ENCODE measurements at places on chromosomes 16 and 17.

DNA sequence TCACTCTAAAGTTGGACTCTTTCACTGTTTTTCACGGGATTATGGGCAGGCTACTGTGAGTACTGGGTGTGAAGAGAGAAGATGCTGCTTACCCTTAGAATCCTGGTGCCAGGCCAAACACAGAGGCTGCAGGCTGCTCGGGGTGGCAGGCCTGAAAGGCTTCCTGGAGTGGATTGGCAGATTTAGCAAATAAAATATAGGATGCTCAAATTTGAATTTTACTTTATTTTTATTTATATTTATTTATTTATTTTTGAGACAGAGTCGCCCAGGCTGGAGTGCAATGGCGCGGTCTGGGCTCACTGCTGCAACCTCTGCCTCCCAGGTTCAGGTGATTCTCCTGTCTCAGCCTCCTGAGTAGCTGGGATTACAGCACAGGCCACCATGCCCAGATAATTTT, 14.9 kb upstream of the STAC2 start:
- DNase-seq: no peak

- DNase-seq: no peak
Observed at GRCh38 chr16:82630219-82630618, 3.5 kb downstream of the CDH13 start.

DNA sequence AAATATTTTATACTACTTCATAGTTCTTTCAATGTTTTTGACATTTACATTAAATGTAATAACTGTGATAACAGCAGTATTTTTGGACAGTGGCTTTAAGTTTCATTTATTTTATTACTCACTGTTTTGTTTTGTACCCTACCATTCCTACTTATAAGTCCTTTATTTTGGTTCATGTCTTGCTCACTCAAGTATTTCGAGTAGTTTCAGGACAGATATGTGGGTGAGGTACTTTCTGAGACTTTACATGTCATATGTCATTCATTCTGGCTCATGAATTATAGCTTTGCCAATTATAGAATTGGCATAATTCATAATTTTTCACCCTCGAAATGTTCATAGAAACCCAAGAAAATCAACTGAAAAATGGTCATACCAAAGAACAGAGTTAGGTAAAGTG, 44.4 kb downstream of the PIK3R5 start:
- DNase-seq: no peak

DNA sequence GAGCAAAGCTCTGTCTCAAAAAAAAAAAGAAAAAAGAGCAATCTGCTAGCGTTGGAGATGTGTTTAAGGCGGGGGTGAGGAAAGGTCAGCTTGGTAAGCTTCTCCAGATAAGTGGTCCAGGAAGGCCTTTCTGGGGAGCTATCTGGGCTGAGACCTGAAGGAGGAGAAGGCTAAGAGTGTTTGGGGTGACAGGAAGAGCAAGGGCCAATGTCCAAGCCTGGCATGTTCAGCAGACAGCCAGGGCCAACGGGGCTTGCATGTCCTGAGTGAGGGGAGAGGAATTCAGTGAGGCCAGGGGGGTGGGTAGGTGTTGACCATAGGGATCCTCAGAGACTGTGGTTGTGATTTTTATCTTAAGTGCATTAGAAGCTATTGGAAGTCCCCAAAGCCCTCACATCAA, 15.4 kb downstream of the STAT5A start:
- DNase-seq: no peak

DNA sequence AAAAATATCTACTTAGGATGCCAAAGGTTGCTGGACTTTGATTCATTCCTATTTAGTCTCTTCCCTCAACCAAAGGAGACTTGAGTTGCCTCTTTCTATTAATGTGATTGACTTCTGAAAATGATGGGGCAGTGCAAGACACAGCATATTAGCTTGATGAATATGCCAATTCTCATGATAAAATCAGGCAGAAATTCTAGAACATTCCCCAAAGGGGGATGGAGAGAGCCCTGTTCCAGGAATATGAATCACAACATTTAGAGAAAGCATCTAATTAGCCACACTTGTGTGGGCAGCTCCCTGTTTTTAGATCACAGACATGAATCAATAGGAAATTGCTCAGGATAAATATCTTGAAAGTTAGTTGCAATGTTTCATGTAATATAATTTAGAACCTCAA, 584.0 kb upstream of the CDH8 start:
- DNase-seq: no peak

DNA sequence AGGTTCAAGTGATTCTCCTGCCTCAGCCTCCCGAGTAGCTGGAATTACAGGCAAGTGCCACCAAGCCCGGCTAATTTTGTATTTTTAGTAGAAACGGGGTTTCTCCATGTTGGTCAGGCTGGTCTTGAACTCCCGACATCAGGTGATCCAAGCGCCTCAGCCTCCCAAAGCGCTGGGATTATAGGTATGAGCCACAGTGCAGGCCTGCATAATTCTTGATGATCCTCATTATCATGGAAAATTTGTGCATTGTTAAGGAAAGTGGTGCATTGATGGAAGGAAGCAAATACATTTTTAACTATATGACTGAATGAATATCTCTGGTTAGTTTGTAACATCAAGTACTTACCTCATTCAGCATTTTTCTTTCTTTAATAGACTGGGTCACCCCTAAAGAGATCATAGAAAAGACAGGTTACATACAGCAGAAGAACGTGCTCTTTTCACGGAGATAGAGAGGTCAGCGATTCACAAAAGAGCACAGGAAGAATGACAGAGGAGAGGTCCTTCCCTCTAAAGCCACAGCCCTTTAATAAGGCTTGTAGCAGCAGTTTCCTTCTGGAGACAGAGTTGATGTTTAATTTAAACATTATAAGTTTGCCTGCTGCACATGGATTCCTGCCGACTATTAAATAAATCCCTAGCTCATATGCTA, 38.1 kb downstream of the RND2 start:
- DNase-seq: no peak

- DNase-seq: peak; percentile 86
Observed at GRCh38 chr16:78235168-78235800, 135.8 kb downstream of the WWOX start.

DNA sequence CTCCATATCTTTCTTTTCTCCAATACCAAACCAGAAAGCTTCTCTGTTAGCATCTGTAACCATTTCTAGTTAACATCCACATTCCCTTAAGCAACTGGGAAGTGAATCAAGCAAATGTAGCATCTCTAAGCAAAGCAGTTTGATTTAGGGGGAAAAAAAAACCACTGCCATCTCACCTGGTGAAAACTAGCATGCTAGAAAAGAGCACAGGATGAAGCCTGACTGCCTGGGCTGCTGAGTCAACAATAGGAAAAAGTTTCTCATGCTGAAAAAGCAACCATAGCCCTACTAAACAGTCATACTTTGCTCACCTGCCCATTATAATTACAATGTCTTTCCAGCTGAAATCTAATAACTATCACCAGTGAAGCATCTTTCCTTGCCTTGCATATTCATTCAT, 139.3 kb downstream of the ANKFN1 start:
- no peak for DNase-seq

DNA sequence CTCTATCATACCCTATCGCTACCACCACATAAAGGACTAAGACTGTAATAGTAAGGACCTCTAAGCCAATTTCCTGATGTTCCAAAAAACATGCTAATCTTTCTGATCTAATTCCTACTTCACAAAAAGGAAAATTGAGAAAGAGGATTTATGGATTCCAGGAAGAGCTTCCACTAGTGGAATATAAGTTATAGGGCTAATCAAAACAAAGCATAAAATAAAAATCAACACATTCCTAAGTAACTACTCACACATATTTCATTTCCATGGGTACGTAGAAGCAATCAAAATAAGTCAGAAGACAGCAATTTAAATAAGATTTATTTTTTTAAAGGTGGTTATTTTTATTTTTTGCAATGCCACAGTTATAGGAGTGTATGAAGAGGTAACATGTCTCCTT, 12.4 kb downstream of the CCDC43 start:
- no peak for DNase-seq

DNA sequence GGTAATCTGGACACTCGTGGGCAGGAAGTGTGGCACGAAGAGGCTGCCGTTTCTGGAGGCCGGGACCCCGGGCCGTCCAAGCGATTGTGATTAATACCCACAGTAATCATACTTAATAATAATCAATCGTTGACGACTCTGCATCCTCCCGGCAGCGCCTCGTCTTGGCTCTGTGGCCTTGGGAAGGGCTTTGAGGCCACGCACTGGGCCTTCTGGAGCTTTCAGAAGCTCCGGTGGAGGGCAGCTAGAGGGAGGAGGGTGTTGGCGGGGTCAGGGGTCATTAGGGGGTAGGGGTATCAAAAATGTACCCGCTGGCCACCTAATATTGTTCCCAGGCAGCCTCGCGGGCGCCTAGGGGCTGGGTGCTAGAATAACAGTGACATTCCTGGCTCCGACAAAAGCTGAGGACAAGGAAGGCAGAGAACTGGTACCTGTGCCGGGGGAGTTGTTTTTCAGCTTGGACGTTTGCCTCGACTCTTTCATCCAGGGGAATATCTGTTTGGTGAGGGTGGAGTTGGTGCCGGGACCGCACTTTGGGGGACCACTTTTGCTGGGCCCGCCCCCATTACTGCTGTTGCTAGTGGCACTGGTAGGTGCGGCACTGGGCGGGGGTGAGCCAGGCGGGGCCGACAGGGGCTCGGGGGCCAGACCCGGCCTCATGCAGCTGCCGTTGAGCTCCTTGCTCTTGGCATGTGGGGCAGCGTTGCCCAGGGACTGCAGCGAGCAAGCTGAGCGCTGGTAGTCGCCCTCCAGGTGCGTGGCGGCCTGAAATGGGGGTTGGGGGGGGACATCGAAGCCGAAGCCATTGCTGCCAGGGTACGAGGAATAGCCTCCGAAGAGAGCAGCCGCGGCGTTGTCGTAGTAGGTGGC, 6.9 kb upstream of the HOXB2 start:
- DNase-seq: no peak

DNA sequence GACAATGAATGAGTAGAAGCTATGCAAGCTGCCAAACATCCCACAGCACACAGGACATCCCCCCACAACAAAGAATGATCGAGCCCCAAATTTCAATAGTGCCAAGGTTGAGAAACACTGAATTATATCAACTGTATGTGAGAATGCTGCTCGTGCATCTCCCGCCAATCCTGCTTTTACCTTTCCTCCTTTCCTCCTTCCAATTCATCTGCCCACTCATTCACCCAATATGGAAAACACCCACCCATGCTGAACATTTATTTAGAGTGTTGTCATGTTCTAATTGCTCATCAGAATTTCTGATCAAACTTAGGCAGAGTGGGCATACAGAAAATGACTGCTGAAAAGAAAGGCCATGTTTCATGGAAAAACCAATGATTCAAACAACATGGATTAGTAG, 183.0 kb downstream of the TMEM114 start:
- no peak for DNase-seq

DNA sequence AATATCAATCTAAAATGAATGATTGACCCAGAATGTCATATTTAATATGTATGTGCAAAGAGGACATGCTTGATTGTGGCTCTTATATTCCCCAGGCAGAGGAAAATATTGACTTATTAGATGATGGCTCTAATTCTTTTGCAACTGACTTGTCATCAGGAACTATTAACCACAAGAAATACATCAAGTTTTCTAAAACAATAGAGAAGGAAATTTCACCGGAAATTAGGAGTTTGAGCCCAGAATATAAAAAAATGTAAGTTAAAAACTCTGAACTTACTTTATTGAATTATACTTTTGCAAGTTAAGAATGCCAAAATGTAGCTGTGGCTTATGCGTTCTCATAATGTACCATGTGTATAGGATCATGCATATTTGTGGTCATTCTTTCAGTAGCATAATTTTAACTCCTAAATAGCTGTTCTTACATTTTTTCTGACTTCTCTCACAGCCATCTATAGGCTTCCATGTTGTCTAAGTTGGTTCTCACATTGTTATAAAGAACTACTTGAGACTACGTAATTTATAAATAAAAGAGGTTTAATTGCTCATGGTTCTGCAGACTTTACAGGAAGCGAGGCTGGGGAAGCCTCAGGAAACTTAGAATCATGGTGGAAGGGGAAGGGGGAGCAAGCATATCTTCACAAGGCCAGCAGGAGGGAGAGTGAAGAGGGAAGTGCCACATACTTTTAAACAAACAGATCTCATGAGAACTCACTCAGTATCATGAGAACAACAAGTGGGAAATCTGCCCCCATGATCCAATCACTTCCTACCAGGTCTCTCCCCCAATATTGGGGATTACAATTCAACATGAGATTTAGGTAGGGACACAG, 11.6 kb downstream of the EFCAB13 start:
- DNase-seq: no peak

GRCh38 chr16:81280393-81280792, 34.4 kb upstream of the GAN start:
- DNase-seq: no peak

GRCh38 chr17:30398328-30399041, 19.8 kb downstream of the CPD start:
- DNase-seq: no peak

DNA sequence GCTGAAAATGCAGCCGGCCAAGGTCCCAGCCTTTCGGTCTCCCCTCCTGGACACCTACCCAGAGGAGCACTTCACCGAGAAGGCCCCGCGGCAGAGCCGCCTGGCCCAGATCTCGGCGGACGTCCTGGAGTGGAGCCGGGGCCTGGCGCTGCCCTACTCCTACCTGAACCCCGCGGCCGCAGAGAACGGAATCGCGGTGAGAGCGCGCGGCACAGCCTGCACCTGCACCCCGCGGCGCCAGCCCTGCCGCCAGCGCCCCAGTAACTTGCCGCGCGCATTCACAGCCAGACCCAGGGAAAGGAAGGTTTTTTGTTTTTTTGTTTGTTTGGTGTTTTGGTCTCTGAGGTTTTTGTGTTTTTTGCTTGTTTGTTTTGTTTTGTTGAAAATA, 15.2 kb downstream of the ALOX12B start:
- no peak for DNase-seq

DNA sequence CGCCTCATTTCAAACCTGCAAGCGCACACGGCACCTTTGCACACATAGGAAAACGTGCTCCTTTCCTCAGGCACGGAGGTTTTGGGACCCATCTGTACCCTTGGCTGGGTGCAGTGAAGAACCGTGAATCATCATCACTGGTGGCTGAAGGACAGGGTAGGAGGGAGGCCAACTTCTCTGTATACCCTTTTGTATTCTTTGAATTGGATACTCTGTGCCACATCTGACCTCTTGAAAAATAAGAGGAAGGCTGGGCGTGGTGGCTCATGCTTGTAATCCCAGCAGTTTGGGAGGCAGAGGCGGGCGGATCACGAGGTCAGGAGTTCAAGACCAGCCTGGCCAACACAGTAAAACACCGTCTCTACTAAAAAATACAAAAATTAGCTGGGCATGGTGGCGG, 11.7 kb downstream of the GPRC5B start:
- no peak for DNase-seq

- DNase-seq: no peak
Observed at GRCh38 chr17:15440347-15440746, 27.1 kb downstream of the CDRT4 start.

GRCh38 chr16:66898207-66898606, 17.9 kb downstream of the PDP2 start:
- no peak for DNase-seq

- DNase-seq: no peak
Observed at GRCh38 chr17:1294157-1294717, 14.8 kb downstream of the TRARG1 start.

GRCh38 chr16:31072540-31073141, 1.4 kb downstream of the ZNF668 start:
- peak; percentile 41 for DNase-seq

GRCh38 chr16:66041907-66042306, 324.6 kb upstream of the CDH5 start:
- DNase-seq: no peak

GRCh38 chr17:31522284-31522931, 130.9 kb downstream of the RAB11FIP4 start:
- no peak for DNase-seq

GRCh38 chr17:39485555-39485954, 24.3 kb downstream of the CDK12 start:
- DNase-seq: peak; percentile 61

GRCh38 chr17:73696251-73696650, 52.0 kb upstream of the SDK2 start:
- DNase-seq: no peak

All from Calu3 (cell line).